ENCODE measurements at places on chromosomes 12 and 14. TPM values are rescaled to one million over a fixed set of nuclear protein-coding genes. Genes with fewer than 3 reads are reported as not detected.
A peak's percentile ranks its signal among the peaks of the same experiment; 100 is the strongest.

OR6C2 gene
- not detected for total RNA-seq

DNA sequence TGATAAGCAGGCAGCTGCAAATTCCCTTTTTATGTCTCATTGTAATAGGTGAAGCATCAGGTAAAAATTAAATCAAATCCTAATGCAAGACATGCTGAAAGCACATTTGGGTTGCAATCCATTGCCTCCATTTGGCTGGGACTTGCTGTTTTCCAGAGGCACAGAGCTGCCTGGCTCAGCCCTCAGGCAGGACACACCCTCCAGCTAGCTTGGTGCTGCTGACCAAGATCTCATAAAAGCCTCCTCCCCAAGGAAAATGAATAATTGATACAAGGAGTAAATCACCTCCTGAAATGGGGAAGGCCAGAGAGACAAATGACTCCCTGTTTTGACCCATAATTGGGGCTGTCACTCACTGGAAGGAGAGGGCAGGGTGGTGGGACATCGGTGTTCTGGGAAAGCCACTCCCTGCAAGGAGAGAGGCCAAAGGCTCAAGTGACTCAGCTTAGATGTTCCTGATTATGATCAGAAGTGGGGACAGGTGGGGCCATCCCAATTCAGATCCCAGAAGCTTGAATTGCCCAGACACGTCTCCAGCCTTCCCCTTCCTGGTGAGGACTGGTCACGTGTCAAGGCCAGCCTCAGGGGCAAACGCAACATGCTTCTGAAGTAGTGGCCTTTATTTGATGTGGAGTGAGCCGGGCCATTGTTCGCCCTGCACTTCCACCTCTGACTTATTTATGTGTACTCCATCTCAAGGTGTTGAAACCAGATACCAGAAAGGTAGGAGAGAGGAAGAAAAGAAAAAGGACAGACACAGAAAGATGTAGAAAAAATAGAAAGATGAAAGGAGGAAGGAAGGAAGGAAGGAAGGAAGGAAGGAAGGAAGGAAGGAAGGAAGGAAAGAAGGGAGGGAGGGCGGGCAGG lies 773.7 kb downstream of the BCL11B start:
- no peak overlapping the region for H3K27ac ChIP-seq
- no peak overlapping the region for H3K4me3 ChIP-seq
- no peak for DNase-seq
- H3K4me1 ChIP-seq, result no peaks in the 10 kb centered on the region

GRCh38 chr12:50595667-50596066 lies 90.9 kb downstream of the DIP2B start:
- no peak for DNase-seq
- H3K4me1 ChIP-seq, result peaks cover 32% of the 10 kb centered on the region
- no peaks in the 10 kb centered on the region for H3K36me3 ChIP-seq
- H3K4me3 ChIP-seq, result no peak overlapping the region
- H3K27me3 ChIP-seq, result no peaks in the 10 kb centered on the region

DNA sequence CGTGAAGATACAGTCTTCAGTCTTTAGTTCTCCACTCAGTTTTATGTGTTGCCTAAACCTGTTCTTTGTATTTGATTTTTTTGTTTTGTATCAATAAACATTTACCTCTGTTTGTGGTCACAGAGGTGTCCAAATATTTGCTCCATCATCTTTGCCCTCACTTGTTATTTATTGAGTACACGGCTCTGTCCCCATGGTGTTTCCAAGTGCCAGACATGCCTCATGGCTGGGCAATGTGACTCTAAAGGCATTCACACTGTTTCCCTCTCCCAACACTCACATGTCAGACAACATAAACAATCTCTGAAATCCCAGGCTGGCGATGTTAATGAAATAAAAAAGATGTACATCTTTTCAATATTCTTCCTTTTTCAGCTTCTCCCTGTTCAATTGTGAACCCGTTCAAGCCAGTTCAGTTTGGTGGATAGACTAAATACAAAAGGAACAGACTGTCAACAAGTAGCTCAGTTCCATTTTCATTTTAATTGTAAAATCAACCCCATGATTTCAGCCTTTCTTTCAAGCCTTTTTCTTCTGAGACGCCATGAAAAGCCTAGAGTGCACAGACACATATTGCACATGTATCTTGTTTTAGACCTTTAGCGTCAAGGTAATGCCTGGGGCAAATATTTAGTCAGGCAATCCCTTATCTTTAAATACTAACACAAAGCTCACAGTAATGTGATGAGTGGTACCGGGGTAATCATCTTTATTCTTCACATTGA lies 680.7 kb downstream of the GALC start:
- H3K36me3 ChIP-seq, result no peaks in the 10 kb centered on the region
- no peak overlapping the region for H3K27ac ChIP-seq
- no peaks in the 10 kb centered on the region for H3K27me3 ChIP-seq
- H3K4me3 ChIP-seq, result no peak overlapping the region

DNA sequence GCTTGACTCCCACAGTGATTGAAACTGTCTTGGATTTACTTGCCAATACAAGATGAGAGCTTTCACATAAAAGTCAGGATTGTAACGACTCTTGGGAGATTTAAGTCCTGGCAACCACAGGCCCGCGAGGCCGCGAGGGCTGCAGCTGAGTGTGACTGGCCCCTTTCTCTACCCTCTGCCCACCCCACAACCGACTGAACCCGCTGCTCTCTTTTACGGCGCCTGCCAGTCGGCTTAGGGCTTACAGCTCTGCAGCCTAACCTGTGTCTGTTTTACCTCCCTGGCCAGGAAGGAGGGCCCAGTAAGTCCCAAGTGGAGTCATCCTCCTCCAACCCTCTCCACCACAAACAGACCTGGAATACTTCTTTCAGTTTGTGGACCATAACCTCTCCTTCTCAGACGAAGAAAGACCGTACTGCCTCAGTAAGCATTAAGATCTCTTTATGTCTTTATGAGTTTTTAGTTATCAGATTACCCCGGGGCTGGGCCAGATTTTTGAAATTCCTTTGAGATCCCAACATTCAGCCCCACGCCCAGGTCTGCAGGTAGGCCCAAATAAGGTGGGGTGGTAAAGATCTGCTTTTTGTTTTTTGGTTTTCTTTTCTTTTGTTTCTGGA lies 12.6 kb upstream of the TIGAR start:
- no peak overlapping the region for H3K27ac ChIP-seq
- H3K4me1 ChIP-seq, result no peaks in the 10 kb centered on the region
- DNase-seq, result no peak
- no peak overlapping the region for H3K4me3 ChIP-seq
- no peaks in the 10 kb centered on the region for H3K36me3 ChIP-seq
- no peaks in the 10 kb centered on the region for H3K27me3 ChIP-seq

DNA sequence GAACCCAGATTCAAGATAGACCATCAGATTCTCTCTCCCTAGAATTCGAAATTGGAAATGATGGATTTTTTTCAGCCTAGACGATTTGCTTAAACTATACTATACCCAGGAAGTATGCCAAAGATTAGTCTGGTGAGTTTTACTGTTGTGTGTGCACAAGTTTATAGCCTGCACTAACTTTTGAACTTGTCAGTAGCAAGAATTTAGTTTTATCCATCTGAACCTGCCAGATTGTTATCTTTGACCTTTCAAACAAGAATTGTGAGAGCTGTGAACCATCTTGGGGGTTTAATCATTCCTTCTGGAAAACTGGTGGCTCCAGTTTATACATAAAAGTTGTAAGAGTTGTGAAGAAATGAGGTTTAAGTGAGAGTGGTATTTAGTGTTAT lies 243.5 kb upstream of the DAAM1 start:
- DNase-seq, result no peak
- H3K4me3 ChIP-seq, result no peak overlapping the region
- H3K36me3 ChIP-seq, result no peaks in the 10 kb centered on the region
- H3K4me1 ChIP-seq, result no peaks in the 10 kb centered on the region

- no peak overlapping the region for H3K27ac ChIP-seq
- no peak overlapping the region for H3K4me3 ChIP-seq
- peak; percentile 67 for DNase-seq
- no peaks in the 10 kb centered on the region for H3K27me3 ChIP-seq
- peaks cover 3% of the 10 kb centered on the region for H3K4me1 ChIP-seq
Observed at GRCh38 chr12:79555028-79555925, 135.5 kb downstream of the PAWR start.

DNA sequence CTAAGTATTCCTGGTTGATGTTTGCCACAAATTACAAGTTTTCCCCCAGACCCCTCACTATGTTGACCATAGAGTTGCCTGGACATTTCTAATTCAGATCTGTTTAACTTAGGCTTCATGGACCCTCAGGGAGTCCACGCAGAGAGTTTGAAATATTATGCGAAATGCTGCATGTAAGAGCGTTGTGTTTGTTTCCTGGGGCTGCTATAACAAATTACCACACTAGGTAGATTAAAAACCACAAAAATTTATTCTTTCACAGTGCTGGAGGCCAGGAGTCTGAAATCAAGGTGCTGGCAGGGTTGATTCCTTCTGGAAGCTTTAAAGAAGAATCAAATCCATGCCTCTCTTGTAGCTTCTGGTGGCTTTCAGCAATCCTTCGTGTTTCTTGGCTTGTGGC lies 177.9 kb upstream of the KITLG start:
- no peak for DNase-seq
- no peaks in the 10 kb centered on the region for H3K4me1 ChIP-seq
- no peaks in the 10 kb centered on the region for H3K36me3 ChIP-seq

Measured in left lung (tissue), 14 donors.